ENCODE measurements at places on chromosomes 3 and 15.

DNA sequence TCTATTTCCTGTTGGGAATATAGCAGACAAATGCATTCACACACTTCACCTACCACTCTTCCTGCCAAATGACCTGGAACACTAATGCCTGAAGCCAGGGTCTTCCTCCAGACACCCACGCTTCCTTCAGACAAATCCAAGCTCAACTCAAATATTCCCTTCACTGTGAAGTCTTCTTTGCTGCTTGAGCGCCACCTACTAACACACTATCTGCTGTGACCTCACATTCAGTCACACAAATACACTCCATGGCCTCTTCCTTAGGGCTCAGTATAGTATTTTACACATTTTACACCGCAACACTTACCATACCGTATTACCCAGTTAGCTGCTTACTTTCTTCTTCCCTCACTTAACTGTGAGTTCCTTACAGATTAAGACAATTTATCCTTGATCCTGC, 149.4 kb downstream of the SHOX2 start:
- DNase-seq = no peak

GRCh38 chr3:126903521-126903920, 79.4 kb upstream of the PLXNA1 start:
- no peak for DNase-seq

GRCh38 chr3:143484846-143485512, 363.3 kb downstream of the SLC9A9 start:
- no peak for DNase-seq

- no peak for DNase-seq
These were observed 191.8 kb downstream of the MAGI1 start for GRCh38 chr3:65846936-65847335.

DNA sequence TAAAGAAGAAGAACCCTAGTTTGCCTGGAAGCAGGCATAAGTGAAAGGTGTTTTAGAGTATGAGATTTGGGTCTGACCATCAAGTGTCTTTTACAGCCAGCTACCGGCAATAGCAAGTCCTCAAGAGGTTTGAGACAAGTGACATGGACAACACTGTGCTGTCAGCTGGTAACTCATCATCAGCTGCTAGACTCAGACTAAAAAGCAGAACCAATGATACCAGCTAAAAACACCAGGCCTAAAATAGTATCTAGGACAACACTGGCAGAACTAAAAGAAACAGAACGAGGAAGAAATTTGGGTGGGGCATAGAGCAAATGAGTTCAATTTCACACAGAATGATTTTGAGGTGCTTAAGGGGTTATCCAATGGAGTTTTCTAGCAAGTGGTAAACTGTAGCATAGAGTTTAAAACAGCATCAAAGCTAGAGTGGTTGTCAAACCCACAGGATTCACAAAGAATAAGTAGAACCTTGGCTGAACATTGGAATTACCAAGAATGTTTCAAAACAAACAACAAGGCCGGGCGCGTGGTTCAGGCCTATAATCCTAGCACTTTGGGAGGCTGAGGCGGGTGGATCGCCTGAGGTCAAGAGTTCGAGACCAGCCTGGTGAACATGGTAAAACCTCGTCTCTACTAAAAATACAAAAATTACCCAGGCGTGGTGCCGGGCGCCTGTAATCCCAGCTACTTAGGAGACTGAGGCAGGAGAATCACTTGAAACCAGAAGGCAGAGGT, 3.9 kb downstream of the CIAO2A start:
- peak; percentile 90 for DNase-seq

- DNase-seq = no peak
These were observed 103.7 kb downstream of the UACA start for GRCh38 chr15:70659662-70660061.

DNA sequence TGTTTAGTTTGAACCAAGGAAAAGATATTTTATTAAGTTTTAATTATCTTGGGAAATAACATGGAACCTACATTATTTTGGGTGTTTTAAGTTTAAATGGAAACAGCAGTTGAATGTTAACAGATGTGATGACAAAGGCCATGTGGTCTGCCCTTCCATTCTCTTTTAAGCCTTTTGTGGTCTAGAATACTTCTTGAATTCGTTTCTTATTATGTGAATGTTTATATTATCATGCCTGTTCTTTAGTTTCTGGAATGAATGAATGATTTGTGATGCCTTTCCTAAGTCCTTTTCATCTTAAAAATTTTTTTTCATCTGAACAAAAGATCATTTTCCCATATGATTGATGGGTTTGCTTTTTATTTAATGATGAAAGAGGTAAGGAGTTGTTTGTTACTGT, 44.6 kb downstream of the SNRK start:
- DNase-seq = peak; percentile 77

GRCh38 chr15:69489073-69489571, 36.5 kb downstream of the RPLP1 start:
- DNase-seq = no peak

DNA sequence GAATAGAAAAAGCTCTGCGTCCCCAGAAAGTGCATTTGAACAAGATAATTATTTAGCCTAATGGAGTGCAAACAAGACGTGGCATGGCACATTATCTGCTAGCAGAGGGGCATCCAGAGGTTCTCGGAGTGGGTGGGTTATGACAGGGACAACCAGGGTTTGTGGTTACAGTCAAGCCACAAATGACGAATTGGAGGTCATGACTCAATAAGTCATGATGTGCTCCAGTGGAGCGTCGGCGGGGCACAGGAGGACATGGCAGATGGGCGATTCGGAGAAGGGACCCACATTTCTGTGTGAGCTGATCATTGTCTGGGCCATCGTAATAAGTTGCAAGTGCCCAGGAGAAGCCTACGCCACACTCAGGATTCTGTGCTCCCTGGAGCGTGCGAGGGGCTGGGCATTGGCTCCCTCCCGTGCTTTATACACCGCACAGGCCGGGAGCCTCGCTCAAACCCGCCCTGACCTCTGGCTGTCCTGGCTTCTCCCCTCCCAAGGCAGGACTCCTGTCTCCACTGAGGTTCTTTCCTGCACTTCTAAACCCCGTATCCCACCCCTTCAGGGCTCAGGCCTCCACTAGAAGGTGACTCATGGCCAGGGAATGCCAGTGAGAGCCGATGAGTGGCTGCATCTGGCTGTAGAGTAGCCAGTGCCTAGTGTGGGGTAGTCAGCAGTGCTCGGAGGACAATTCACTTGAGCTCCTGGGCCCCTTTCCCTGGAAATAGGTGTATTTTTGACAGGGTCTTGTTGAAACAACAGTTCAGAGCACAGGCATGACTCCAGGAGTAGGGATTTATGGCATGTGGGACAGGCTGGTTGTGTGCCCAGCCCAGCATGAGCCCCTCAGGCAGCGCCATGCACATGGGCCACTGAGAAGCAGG, 67.4 kb downstream of the GRIP2 start:
- peak; percentile 31 for DNase-seq

- no peak for DNase-seq
These were observed 266.4 kb downstream of the FAM43A start for GRCh38 chr3:194951931-194952582.

DNA sequence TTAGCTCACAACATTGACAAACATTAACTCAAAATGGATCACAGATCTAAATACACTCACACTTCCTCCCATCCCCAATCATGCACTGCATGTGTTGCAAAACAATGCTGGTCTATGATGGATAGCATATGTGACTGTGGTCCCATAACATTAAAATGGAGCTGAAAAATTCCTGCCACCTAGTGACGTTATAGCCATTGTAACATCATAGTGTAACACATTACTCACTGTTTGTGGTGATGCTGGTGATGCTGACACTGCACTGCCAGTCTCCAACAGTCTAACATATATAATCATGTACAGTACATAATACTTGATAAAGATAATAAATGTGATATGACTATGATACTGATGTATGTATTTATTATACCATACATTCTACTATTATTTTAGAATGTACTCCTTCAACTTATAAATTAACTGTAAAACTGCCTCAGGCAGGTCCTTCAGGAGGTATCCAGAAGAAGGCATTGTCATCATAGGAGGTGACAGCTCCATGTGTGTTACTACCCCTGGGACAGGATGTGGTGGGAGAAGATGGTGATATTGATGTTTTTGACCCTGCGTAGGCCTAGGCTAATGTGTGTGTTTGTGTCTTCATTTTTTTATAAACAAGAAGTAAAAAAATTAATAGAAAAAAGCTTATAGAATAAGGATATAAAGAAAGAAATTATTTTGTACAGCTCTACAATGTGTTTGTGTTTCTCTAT, 41.3 kb downstream of the TXNRD3 start:
- peak; percentile 47 for DNase-seq

DNA sequence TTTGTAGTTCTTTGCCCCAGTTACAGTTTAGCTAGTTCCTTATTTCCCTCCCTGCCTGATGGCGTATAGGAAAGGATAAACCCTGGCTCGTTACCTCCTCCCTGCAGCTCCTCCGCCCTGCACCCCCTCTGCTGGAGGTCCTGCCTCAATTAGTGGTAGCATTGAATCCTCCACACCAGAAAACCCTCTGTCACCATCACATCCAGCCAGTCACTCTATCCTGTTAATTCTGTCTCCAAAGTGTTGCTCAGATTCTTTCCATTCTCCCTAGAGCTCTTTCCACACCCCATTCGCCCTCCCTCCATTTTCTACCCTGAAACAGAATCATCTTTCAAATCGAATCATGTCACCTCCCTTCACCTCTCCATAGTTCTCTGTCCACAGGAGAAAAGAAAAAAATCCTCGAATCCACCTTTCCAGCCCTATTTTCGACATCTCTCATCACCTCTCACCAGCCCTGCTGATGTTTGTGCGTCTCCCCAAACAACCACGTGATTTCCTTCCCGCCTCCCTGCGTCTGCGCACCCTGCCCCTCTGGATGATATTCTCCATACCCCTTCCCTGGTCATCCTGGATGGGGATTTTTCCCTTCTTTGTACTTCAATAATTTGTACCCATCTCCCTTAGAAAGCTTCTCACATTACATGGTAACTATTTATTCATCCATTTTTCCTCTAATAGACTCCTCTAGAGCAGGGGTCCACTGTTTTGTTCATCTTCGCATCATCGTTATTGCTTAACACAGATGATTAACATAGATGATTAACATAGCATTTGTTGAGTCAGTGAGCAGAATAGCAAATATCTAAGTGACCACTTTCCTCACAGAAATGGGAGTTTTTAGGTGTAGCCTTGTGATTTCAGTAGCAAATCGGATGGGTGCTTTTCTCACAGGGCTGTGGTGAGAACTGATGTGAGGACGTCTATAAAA, 37.1 kb downstream of the MAP3K13 start:
- no peak for DNase-seq

GRCh38 chr15:101137312-101137940, 114.4 kb downstream of the CHSY1 start:
- peak; percentile 76 for DNase-seq

GRCh38 chr3:41522612-41523011, 323.3 kb downstream of the CTNNB1 start:
- peak; percentile 35 for DNase-seq

DNA sequence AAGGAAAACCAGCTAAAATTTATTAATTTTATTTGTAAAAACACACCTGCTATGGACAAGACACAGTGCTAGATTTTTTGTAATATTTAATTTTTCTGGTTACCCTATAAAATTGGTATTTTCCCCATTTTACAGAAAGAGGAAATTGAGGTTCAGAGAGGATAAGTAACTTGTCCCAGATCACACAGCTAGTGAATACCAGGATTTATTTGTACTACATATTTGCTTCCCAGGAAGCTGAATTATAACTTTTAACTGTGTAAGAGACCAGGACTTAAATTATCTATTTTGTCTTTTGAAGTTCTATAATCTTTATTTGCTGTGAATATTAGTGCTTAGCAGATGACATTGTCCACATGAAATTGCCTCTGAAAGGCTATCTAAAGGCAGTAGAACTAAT, 49.7 kb downstream of the MAP2K5 start:
- no peak for DNase-seq

DNA sequence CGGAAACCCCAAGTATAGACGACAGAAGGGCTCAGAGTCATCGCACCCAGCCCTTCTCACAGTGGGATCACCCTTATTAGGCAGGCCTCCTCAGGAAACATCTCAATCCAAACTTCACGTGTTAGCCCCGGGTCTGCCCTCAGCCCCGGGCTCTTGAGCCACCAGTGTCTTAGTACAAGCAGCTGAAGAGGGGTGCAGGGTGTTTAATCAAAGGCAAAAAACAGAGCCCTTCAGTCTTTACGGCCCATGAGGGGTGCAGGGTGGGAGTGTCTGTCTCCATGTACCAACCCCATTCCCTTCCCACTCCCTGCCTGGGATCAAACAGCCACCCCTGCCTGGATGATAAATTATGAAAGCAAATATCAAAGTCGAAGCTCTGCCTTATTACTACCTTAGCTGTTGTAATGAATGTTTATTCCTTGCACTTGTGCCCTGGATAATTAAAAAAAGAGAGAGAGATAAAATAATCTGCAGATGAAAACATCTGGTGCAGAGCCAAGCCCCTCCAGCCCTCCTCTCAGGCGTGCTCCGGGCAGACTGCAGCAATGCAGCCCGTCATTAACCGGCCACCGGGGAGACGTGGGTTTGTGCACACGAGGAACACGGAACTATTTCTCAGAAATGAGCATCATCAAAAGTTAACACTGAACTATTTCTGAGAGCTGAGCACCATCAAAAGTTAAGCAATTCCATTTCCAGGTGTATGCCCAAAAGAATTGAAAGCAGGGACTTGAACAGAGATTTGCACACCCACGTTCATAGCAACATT, 64.5 kb downstream of the ADAMTS17 start:
- no peak for DNase-seq

DNA sequence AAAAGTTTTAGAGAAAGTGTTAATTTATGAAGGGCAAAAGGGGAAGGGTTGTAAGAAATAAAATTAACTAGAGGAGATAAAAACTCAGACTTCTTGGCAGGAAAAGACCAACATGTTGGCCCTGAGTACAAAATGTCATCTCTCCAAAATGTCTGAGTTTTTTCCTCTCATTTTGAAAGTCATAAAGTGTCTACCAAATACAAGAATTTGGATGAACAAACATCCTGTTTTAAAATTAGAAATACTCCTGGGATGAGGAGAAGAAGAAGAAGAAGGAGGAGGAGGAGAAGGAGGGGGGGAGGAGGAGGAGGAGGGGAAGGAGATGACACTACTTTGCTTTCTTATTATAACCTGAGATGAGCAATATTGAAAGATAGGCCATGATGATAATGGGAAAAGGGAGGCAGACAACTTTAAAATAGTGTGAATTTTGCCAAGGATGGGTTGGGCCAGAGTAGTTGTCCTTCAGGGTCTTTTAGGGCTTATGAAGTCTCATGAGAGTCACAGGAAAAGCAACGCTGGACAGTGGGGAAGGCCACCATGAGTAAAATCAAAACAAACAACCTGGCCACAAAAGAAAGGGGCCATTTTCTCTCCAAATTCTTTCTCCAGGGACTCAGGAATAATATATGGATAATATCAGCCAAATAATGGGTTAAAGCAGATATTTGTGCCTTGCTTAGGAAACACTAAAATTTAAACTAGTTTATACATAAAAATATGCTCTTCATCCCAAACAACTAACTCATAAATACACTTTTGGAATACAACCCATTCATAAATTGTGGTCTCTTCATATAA, 632.9 kb downstream of the EPHA3 start:
- no peak for DNase-seq
